ELF-1 (cell line): ENCODE measurements at places on chromosomes 11 and 22.
A peak's percentile ranks its signal among the peaks of the same experiment; 100 is the strongest.

DNA sequence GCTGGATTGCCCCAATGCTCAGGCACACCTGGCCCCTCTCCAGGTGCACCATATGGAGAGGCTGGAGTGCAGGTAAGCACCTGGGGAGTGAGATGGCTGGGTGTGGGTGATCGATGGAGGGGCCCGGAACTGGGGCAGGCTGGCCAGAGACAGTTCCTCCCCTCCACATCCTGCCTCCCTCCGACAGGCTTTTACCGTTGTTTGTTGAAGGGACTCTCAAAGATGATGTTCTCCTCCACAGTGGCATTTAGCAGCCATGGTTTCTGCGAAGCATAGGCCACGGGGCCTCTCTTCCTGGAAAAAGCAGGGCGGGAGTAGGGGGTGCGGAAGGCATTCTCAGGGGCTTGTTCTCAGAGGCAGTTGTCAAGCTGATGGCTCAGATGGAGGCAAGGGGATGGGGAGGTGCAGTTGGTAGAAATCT, 25.9 kb upstream of the KCNJ11 start:
- DNase-seq: no peak

DNA sequence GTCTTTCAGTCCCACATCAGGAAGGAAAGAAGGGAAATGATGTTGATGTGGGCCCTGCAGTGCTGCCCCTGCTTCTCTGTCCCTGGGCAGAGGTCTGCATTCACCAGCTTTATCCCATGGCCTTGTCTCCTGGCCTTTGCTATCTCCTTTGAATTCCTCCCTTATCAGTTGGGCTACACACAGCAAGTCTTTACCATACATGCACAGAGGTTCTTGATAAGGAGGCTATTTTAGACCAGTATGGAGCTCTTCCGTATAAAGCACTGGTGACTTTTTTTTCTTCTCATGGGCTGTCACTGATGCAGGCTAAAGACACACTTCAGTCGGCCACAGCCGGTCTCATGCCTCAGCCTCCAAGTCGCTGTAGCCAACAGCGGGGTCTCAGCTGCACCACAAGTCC, 20.2 kb downstream of the MYO18B start:
- DNase-seq: peak; percentile 23

- no peak for DNase-seq
Measured at GRCh38 chr11:66739983-66740382, 11.0 kb upstream of the SPTBN2 start.

- no peak for DNase-seq
Measured at GRCh38 chr11:75449271-75449670, 16.3 kb upstream of the KLHL35 start.

GRCh38 chr11:122337241-122337640, 221.2 kb upstream of the BLID start:
- no peak for DNase-seq

DNA sequence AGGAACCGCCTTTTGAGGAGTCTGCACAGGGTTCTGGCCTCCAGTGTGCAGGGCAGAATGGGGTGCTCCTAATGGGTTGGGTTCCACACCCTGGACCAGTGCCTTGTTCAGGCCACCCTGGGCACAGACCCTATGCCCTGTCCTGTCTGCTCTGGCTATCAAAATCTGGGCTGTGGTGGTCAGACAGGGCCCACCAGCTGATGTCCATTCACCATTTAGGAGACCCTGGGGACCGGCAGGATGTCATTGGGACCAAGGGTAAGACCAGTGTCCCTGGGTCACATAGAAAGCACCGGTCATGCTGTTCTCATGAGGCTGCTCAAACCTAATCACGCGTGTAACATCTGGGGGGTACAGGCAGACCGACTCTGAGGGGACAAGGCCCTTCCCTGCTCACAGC, 37.3 kb downstream of the PARVG start:
- DNase-seq: no peak

GRCh38 chr22:22799561-22799960, 88.1 kb upstream of the IGLL5 start:
- DNase-seq: no peak

GRCh38 chr11:111938687-111939160, 1.6 kb downstream of the DIXDC1 start:
- peak; percentile 26 for DNase-seq

DNA sequence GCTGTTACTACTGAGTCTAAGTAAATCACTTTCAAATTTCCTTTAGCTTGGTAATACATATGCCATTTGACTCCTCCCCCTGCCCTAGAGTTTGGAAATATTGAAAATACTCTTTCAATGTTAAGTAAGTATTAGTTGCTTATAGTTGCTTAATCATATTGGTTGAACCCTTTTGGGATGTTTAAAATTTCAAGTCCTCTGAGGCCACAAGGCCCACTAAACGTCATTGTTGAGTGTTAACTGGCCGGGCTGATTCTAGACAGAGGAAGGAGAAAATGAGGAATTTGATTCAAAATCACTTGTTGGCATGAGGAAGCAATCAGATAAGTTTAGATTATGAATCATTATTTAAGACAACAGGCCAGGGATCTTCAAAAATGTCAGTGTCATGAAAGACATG, 8.5 kb downstream of the NAV2 start:
- no peak for DNase-seq

DNA sequence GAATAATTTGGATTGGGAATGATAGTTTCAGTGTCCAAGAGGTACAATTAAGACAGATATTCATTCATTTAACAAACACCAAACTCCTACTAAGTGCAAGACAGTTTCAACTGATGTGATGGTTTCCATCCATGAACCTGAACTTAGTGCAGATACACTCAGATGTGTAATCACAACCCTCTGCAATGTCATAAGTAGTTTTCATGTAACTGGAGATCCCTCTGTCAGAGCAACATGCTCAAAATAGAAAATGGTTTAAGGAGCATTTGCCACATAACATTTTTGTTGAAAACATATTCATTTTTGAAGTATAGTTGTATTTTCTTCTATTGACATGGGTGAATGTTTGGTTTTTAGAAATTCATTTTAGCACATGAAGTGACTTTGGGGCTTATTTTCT, 16.5 kb upstream of the PKNOX2 start:
- DNase-seq: no peak

GRCh38 chr11:119223856-119224255, 17.7 kb downstream of the CBL start:
- no peak for DNase-seq

DNA sequence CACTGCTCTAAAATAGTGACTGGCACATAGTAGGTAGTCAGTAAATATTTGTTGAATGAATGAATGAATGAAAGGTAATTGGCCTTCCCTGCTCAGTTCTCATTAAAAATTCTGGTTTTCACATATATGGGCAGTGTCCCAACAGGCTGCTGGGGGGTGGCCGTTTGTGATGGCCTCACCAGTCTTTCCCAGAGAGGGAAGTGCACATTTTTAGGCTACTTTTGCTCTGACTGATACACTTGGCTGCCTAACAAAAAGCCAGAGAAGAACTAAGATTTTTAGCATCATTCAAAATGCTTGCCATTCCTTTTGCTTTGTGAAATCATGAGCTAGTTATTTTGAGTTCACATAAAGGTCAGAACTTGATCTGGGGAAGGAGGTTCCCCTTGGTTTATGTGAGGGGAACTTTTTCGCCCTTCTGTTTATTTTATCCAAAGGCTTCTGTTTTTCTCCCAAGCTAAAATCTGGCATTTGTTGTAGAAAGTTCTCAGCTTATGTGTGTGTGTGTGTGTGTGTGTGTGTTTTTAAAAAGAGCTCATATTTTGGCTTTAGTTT, 83.1 kb downstream of the PTPRJ start:
- no peak for DNase-seq

DNA sequence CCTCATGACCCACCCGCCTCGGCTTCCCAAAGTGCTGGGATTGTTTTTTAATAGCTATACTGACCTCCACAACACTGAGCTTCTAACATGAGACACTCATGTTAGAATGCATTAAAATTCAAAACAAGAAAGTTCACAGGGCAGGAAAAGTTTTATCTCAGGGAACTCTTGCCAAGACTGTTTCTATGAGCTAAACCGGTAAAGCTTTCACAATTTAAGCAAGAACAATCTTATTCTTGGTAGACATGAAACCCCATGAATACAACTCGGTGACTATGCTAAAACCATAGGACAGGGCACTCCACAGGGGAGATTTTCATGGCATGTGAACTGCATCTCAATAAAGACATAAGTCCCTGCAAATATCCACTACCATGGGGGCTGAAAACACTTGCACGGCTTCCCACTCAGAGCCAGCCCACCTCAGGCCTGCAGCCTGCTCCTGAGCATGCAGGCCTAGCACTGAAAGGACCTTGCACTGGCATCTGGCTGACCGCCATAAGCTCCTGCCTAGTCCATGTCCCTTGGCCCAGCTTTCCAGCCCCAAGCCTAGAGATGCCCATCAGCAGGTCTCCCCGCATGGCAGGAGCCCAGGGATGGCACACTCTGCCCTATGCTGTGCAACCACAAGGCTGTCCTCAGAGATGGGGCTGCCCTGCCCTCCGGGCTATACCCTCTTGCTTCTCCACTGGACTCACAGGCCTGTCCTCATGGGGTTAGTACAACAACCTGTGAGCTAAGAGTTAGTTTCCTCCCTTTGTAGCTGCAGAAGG, 58.4 kb downstream of the DGCR2 start:
- no peak for DNase-seq

- no peak for DNase-seq
Measured at GRCh38 chr11:12048936-12049790, 40.7 kb upstream of the DKK3 start.

GRCh38 chr11:44627911-44628729, 62.7 kb downstream of the CD82 start:
- no peak for DNase-seq

GRCh38 chr11:88475991-88476418, 138.5 kb upstream of the CTSC start:
- no peak for DNase-seq

DNA sequence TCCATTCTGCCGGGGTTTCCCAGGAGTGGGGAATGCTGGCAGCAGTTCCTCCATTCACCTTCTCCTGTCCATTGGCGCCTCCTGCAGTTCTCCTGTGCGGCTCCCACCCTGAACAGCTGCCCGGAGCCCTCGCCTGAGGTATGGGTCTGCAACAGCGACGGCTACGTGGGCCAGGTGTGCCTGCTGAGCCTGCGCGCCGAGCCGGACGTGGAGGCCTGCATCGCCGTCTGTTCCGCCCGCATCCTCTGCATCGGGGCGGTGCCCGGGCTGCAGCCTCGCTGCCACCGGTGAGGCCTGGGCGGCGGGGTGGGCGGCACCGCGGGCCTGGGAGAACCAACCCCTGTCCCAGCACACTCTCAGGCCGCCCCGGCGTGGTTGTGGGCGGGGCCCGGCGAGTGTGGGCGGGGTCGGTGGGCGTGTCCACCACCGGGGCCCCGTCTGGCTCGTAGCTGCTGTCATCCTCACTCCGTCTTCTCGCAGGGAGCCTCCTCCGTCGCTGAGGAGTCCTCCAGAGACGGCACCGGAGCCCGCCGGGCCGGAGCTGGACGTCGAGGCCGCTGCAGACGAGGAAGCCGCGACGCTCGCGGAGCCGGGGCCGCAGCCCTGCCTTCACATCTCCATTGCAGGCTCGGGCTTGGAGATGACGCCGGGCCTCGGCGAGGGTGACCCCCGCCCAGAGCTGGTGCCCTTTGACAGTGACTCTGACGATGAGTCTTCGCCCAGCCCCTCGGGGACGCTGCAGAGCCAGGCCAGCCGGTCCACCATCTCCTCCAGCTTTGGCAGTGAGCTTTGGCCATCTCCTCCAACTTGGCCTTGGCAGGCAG, 14.0 kb upstream of the RELT start:
- peak; percentile 96 for DNase-seq

- peak; percentile 36 for DNase-seq
Measured at GRCh38 chr11:45410391-45411227, 124.5 kb upstream of the SYT13 start.

DNA sequence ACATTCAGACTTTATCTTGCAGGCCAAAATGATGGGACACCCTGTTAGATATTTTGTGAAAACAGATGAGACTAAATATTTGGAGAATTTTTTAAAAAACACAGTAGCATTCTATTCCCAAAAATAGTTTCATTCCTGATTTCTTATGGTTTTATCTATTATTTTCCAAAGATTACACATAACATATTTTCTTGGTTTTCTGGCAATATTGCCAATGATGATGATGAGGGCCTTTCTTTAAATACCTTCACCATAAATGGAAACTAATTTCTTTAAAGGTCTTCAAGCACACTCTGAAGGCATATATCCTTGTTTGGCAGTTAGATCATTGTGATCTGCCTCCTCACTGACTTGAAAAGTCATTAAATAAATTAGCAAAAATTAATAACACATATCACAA, 522.3 kb upstream of the LUZP2 start:
- no peak for DNase-seq

GRCh38 chr11:129814244-129815014, 1.2 kb upstream of the TMEM45B start:
- DNase-seq: no peak

- DNase-seq: no peak
Measured at GRCh38 chr11:9269492-9270013, 4.4 kb upstream of the DENND5A start.

GRCh38 chr11:92753161-92753560, 216.3 kb upstream of the MTNR1B start:
- no peak for DNase-seq

DNA sequence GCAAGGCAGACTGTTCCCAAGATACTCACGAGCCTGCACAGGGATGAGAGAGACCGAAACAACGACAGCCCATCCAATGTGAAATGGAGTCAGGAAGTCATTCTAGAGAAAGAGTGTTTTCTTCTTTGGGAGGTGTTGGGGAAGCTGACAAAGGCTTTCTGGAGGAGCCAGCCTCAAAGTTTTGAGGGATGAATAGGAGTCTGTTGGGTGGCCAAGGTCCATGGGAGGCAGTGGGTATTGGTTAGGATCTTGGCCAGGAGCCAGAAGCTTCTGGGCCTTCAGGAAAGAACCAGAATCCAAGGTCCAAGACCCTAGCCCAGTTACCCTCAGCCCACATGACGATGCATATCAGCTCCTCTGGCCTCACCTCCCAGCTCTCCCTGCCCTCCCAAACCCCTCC, 59.9 kb upstream of the SHISAL1 start:
- DNase-seq: no peak

- DNase-seq: no peak
Measured at GRCh38 chr11:33953289-33953688, 61.4 kb upstream of the LMO2 start.

- no peak for DNase-seq
Measured at GRCh38 chr11:47850337-47850736, 2.2 kb upstream of the NUP160 start.

DNA sequence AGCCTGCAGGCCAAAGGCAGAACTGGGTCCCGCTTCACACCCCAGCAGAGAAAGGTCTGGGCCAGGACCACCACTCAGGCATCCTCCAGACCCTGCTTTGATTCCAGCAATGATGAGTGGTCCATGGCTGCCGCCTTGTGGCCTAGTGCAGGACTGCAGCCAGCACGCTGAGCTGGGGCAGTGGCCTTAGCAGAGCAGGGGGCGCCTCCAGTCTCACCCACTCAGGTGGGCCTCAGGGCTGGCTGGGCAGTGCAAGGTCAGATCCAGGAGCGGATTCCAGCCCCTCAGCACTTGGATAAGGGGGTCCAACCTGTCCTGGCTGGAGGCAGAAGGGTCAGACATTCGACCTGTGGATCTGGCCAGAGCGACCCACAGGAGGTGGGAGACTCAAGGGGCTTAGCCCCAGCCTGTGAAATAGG, 9.6 kb upstream of the PDE2A start:
- DNase-seq: peak; percentile 88
